Stimulated activated CD4-positive, alpha-beta T cell treated with anti-CD3 and anti-CD28 coated beads, Interleukin-15, amount 100 ng/mL, for 1 hour (primary cell): ENCODE measurements at places on chromosomes 11 and 22.

- DNase-seq, result no peak
Measured at GRCh38 chr22:44046485-44047141, 22.5 kb downstream of the PARVB start.

- DNase-seq, result no peak
Measured at GRCh38 chr11:72700146-72700545, 25.9 kb upstream of the PDE2A start.

- no peak for DNase-seq
Measured at GRCh38 chr11:117898059-117898458, 21.6 kb upstream of the FXYD6 start.

- DNase-seq, result no peak
Measured at GRCh38 chr11:45254070-45254469, 32.1 kb downstream of the SYT13 start.

GRCh38 chr11:68448604-68449011, 11.9 kb upstream of the PPP6R3 start:
- DNase-seq, result no peak

- no peak for DNase-seq
Measured at GRCh38 chr22:22546490-22546889, 12.6 kb downstream of the PRAME start.

GRCh38 chr11:2763984-2764383, 64.2 kb upstream of the KCNQ1OT1 start:
- no peak for DNase-seq

DNA sequence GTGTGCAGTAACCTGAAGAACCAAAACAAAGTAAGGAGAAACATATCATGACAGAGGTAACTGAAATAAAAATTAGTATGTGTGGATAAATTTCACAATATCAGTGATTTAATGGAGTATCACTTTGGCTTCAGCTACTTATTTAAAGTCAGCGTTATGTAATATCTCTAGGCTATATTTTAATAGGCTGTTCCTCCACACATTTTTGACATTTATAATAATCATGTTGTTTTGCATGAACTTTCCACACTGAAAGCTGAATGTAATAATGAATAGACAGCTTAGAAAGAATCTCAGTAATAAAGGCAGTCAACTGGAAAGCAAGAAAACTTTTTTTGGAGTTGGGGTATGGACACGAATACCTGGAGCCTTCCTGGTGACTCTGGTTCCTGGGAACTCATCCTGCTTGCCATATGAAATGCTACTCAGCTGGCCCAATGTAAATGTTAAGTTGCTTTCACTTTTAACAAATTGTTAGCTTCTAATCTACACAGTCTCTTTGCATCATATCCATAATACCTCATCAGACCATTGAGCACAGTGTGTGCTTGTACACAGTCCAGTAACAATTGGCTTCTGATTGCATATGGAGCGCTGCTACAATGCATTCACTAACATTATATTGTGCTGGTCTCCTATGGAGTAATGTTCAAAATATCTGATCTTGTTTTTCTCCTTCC, 257.7 kb downstream of the SOX6 start:
- no peak for DNase-seq

- no peak for DNase-seq
Measured at GRCh38 chr22:41625577-41625976, 4.5 kb downstream of the XRCC6 start.

DNA sequence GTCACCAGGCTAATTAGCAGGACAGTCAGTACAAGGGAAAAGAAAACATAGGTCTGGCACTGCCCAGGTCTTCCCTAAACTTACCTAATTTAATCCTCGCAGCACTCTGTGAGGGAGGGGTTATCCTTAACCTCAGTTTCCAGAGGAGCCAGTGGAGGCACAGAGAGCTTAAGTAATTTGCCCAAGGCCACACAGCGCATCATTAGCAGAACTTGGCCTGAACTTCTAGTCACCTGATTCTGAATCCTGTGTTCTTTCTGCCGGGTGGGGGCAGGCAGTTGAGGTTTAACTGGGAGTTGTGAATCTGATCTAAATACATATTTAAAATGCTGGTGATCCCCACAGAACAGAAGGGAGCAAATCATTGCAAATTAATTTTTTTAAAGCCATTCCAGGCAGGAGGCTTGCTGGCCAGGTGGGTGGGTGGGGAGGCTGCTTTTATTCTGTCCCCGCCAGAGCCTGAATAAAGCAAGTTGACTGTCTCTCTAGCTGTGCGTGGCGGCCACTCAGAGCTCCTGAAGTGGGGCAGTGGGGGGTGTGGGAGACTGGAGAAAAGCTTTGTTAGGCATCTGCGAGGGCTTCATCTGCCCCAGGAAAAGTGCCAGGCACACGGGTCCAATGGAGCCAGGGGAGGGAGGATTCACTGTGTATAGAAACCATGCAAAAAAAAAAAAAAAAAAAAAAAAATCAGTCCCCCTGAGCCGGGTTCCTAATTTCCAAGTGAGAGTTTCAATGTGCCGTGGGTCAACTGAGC, 66.1 kb downstream of the NFAM1 start:
- DNase-seq, result no peak
